Activated CD4-positive, alpha-beta memory T cell treated with anti-CD3 and anti-CD28 coated beads, Interleukin-2, amount 10 ng/mL, durations not matched to agents 7 days and 5 days (primary cell): ENCODE measurements at places on chromosomes 3 and 15.

- no peak for DNase-seq
Measured at GRCh38 chr15:60371175-60372051, 26.4 kb downstream of the ANXA2 start.

- DNase-seq = no peak
Measured at GRCh38 chr15:55954862-55955605, 38.4 kb downstream of the NEDD4 start.

DNA sequence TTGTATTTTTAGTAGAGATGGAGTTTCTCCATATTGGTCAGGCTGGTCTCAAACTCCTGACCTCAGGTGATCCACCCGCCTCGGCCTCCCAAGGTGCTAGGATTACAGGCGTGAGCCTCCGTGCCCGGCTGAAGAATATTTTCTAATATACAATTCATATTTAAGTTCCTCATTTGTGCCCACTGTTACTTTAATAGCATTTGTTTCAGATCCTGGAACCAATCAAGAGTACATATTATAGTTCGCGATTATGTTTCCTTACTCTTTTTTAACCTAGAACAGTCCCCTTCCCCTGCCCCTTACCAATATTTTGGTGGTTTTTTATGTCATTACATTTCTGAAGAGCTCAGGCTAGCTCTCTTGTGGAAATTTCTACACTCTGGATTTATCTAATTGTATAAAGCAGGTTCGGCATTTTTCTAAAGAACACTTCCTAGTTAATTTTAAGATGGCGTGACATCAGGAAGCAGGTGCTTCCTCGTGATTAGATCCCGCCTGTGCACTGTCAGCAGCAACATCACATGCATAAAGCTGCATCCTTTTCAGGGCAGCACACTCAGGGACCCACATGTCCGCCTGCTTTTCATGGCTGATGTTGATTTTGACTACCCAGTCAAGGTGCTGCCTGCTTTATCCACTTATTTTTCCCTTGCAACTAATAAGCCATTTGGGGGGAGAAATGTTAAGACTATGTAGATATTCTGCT, 88.7 kb upstream of the EPHB3 start:
- DNase-seq = no peak

DNA sequence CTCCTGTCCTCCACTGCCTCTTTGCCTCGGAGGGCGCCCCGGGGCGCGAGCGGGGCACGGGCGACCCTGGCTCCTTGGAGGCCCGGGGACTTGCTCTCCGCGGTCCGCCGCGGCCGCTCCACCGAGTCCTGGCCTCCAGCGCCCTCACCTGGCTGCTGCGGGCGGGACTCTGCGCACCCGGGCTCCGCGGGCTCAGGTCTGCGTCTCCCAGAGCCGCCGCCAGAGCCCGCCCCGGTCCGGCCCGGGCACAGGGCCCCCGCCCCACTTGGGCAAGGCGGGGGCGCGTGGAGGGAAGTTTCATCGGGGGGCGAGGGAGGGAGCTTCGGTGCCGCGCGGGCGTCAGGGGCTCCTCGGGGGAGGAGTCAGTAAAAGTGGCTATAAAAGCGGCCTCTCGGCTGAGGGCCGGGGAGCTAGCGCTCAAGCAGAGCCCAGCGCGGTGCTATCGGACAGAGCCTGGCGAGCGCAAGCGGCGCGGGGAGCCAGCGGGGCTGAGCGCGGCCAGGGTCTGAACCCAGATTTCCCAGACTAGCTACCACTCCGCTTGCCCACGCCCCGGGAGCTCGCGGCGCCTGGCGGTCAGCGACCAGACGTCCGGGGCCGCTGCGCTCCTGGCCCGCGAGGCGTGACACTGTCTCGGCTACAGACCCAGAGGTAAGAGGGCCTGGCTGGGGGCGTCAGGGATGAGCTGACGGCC, at the start of gene CEMIP:
CEMIP (plus strand) TSS at position 407 of the 694 bp plus-strand sequence. CDS start 94,510 bp downstream, outside the sequence.
- peak; percentile 60 for DNase-seq

DNA sequence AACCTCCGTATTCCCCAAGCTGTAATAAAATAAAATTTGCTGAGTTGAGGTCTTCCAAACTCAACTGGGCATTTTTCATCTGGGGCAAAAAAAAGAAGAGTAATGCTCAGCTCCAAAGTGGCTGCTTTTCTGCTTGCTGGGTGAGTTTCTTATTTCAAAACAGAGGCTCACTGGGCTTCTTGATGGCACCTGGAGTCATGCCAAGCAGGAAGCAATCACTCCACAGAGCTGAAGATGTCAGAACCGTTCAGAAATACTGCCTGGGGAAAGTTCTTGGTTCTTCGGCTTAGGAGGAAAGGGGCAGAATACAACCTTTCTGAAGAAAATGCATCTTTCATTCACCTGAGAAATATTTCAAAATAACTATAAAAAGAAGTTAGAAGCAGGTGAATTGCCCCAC, 4.1 kb downstream of the CCR9 start:
- no peak for DNase-seq

DNA sequence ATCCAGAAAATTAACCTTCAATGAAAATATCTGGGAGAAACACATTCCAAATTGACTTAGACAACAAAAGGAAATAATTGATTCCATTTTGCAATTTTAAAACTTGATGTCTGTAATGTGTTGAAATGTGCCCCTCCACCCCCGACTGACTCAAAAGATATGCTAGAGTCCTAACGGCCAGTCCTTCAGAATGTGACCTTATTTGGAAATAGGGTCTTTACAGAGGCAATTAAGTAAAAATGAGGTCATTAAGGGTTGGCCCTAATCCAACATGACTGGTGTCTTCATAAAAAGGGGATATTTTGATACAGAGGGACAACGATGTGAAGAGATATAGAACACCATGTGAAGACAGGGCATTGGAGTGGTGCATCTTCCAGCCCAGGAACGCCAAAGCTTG, 153.9 kb downstream of the PDZRN3 start:
- DNase-seq = no peak
